ENCODE measurements at places on chromosomes 12 and 14.

GRCh38 chr14:52397844-52398243, 83.7 kb downstream of the PTGER2 start:
- DNase-seq, result no peak

- DNase-seq, result peak; percentile 16
Observed at GRCh38 chr14:52015411-52016030, 26.2 kb downstream of the RTRAF start.

DNA sequence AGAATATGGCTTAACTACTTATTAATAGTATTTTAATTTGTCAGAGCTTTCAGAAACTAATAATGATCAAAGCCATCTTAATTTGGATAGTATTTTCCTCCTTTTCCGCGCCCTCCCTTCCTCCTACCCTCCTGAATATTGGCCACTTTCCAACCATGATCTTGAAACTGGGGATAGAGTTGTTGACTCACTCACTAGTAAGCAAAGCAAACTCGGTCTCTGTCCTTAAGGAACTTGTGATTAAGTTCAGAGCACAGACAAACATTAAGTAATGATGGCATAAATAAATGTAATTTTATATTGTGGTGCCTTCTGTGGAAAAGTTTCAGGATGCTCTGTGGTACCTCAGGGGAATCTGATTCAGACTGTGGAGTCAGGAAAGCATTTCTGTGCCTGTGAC, 75.7 kb downstream of the LRRK2 start:
- DNase-seq, result no peak

- no peak for DNase-seq
Observed at GRCh38 chr14:76763096-76764041, 2.1 kb downstream of the VASH1 start.

GRCh38 chr12:71892059-71892458, 46.6 kb upstream of the TPH2 start:
- no peak for DNase-seq

DNA sequence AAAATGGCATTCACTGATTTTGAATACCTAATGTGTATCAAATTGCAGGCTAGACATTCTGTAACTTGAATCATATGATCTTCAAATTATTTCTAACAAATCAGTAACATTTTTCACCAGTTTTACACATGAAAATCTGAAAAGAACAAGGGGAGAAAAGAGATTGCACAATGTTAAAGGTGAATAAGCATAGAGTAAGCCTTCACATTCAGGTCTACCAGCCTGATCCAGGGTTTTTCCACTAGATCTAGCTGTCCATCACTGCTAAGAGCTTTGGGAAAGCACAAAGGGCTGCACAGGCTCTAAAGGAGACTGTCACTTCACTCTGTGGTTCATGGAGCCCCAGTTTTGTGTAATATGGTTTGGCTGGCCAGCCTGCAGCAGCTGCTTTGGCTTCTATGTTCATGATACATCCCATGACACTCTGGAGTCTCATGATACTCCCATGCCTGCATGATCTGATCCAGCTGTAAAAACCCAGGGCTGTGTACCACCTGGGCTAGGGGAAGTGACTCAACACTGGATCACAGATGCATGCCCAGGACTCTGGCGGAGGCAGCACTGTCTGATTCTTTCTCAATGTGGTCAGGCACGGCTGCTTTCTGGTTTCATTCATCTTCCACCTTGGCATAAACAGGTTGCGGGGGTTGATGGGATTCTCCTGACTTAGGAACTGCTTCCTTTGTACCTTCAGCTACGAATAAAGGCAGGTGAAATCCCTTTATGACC, 859.7 kb downstream of the GALC start:
- no peak for DNase-seq

GRCh38 chr12:104299842-104300481, 3.6 kb upstream of the EID3 start:
- no peak for DNase-seq

DNA sequence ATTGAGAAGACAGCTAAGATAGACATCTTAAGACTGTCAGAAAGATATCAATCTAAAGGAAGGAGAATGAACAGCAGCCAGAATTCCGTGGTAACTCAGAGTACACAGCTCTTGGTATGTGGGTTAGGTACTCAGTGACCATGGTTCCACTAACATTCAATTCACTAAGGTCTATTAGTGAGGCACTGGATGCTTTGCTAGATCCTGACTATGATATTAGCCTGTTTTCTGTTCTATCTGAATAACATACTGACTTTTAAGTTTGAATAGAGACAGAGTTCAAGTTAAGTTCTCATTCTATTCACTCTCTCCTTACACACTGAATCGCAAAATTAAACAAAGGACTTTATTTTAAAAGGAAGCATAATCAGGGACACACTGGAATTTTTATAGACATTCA, 106.4 kb downstream of the PRKD1 start:
- DNase-seq, result no peak

- no peak for DNase-seq
Observed at GRCh38 chr12:57027805-57028153, 11.4 kb upstream of the TAC3 start.

GRCh38 chr14:76936483-76936882, 92.0 kb downstream of the IRF2BPL start:
- no peak for DNase-seq

DNA sequence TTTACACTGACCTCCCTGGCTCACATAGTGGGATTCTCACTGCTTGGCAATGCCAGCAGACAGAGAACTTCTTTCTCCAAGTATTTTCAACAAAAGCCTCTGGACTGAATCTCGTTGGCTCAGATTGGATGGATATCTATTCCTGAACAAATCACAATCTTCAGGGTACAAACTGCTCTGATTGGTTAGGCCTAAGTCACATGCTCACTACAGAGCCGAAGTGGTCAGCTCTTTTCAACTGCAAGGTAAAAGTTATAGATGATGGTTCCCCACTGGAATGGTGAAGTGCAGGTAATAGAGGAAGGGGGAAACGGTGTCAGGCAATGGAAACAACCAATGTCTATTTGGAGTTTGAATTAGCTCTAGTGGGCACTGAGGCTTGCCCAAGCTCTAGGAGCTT, 16.7 kb upstream of the VRK1 start:
- no peak for DNase-seq

GRCh38 chr12:114319422-114319821, 86.5 kb downstream of the TBX5 start:
- DNase-seq, result no peak

GRCh38 chr12:109544955-109545531, 28.3 kb downstream of the MMAB start:
- no peak for DNase-seq

DNA sequence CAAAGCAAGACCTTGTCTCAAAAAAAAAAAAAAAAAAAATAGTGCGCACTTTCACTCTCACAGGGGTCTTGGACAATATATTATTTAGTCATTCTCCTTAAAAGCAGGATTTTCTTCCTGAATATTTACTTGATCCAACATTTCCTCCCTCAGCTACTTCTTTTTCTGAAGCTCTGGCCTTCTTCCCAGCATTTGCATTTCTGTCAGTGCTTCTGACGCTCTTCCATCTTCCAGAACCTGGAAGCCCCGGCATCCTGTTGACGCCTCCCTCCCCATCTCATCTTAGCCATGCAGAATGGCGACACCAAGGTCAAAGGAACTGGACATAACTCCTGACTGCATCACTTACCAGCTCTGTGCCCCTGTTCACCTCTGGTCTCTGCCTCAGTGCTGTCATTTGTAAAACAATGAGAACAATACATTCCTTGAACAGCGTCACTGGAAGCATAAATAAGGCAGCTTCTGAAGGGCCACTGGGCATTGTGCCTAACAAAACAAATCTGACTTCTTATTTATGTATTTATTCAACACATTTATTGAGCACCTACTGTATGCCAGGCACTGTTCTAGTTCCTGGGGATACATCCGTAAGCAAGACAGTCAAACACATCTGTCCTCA, 90.9 kb upstream of the MDM1 start:
- DNase-seq, result no peak

- peak; percentile 19 for DNase-seq
Observed at GRCh38 chr12:69284131-69284530, 44.8 kb downstream of the CPSF6 start.
